Omental fat pad (tissue), 4 donors: ENCODE measurements at places on chromosomes 7 and 10. TPM values are rescaled to one million over a fixed set of nuclear protein-coding genes. Genes with fewer than 3 reads are reported as not detected.

P4HA1 gene
- 22.0 TPM for total RNA-seq

PNLIP gene
- not detected for total RNA-seq

GRCh38 chr7:157494506-157495176 lies 157.8 kb downstream of the DNAJB6 start:
- DNase-seq = no peak

DNA sequence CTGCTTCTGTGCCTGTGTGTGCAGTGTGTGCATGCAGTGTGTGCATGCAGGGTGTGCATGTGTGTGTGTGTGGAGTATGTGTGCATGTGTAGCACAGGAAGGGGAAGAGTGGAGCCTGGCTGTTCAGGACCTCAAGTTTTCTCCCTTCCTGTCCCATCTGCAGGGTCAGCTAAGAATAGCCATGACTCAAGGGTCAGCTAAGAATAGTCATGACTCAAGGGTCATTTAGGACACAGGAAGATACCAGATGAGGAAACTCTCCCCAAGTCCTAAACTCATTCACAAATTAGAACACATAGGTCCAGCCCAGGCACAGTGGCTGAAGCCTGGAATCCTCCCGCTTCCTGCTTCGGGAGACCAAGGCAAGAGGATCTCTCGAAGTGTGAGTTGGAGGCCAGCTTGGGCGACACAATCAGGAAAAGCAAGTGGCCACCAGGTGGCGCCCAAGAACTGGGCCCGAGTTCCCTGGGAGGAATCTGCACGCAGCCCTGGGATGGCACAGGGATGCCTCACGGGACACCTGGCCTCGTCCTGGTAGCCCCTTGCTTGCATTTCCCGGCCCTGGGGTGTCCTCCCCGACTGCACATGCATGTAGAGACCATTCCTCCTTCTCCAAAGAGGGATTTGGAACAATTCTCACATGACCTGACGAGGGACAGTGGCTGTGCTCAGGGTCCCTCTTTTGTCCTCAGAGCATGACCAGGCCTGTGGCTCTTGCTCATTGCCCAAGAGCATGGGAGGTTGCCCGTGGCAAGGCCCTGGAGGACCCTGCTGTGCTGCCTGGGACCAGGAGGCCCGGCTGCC lies 21.4 kb upstream of the VOPP1 start:
- peak; percentile 50 for DNase-seq

- no peak for DNase-seq
These were observed 13.7 kb downstream of the PRPS1L1 start for GRCh38 chr7:18013936-18014335.

GRCh38 chr7:85750454-85750949 lies 563.6 kb upstream of the SEMA3D start:
- DNase-seq = no peak
